ENCODE measurements at places on chromosomes 1 and 21.

DNA sequence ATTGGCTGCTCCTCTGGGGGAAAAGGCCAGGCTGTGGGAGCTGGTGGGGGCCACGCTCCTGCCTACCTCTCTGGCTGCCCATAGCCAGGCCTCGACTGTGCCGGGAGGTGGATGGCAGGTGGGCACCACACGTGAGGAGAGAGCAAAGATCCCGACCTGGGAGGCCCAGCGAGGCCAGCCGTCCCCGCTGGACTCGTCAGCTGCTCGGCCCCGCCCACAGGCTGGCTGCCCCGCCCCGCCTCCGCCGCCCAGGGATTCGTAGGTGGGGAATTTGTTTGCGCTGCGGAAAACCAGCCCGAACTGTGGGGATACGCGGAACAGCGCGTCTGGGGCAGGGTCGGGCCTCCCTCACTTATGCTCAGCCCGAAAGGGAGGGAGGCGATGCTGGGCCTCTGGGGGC lies 31.7 kb downstream of the TP73 start:
- DNase-seq = no peak

- DNase-seq = peak; percentile 25
Observed at GRCh38 chr1:33336580-33336979, 15.7 kb upstream of the A3GALT2 start.

- no peak for DNase-seq
Observed at GRCh38 chr1:184854036-184854435, 99.4 kb upstream of the EDEM3 start.

DNA sequence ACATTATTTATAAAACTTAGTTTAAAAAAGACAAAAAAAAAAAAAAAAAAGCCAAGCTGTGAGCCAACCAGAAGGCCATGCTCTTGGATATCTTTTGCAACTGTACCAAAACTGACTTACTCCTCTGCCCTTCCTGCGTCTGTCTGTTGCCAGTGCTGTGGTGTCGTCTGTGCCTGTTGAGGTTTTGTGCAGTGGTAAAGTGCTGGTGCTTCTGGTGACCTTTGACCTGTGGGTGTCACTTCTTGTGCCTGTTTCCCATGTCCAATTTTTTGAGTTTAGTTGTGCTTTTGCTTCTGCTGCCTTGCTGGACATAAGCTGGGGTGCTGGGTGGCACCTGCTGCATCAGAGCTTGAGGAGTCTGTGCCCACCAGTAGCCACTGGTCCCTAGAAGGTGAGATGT lies 41.4 kb downstream of the RNF187 start:
- DNase-seq = no peak

DNA sequence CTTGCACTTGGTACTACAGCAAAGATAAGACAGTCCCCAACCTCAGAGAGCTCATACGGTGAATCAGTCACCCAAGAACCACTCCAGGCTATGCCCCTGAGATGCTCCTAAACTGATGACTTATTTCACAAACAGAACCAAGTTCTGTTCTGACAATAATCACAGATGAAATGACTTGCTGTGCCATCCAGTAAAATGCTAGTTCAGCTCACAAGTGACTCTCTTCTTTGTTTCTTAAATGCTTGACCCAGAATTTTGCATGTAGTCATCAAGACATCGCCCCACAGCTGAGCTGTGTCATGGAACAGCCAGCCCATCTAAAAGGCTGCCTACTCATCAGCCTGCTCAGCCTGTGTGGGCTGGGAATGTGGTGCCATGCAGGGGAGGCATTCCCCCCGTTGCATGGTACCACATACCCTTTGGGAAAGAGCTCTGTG lies 6.1 kb upstream of the SLC19A2 start:
- DNase-seq = no peak

DNA sequence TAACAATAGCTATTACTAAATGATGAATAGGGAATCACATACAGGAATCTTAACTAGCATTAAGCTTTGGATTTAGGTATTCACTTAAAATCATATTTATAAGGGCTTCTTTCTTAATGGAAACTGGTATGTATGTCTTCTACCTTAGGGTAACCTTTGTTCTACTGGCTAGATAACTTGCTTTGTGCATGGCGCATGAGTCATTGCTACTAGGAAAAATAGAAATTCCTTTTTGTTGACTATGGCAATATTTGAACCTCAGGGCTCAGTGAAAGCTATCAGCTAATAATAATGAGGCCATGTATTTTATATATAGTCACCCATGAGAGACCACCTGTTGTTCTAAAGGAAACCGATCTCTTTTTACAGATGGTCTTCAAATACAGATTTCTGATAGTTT lies 72.5 kb downstream of the RPS6KC1 start:
- DNase-seq = no peak

DNA sequence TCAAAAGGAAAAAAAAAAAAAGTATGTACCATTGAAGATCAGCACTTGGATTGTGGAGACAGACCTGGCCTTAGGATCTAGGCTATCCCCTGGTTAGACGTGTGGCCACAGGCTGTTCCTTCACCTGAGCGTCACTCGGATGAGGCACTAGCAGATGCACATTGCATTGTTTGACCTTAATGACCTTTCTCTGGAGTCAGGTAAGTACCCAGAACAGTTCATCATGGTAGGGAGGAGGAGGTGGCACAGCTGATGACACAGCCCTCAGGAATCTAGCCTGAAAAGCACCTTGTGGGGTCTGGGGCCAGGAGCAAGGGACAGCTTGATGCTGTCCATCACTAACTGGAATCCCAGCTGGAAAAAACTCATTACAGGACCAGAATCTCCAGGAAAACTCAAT lies 21.2 kb downstream of the NECAP2 start:
- DNase-seq = no peak

DNA sequence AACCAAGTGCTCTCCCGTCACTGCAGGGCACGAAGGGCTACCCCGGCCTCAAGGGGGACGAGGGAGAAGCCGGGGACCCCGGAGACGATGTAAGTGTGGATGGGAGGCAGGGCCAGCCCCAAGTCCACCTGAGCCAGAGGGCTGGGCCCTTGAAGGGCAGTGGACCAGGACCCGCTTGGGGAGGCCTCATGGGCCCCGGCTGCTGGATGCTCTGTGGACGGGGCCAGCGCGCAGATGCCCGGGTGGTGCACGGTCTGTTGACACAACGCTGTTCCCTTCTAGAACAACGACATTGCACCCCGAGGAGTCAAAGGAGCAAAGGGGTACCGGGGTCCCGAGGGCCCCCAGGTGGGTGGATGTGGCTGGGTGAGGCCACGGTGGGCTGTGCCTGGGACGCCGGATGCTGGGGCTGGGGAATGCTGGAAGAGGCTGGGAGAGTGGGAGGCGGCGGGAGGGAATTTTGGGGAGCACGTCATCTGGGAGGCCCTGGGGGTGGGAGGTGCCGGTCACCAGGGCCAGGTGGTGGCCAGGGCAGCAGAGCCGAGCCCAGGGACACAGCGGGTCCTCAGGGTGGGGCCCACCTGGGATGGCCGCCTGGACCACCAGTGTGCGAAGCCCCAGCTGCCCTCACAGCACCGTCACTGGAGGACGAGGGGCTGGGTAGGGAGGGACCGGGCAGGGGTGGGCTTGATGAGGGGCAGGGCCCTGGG lies 17.5 kb downstream of the COL6A1 start:
- DNase-seq = no peak

GRCh38 chr1:40930174-40930964 lies 49.1 kb upstream of the CTPS1 start:
- peak; percentile 88 for DNase-seq

GRCh38 chr1:48920851-48921250 lies 144.2 kb upstream of the BEND5 start:
- DNase-seq = no peak

GRCh38 chr1:26771643-26772321 lies 16.0 kb upstream of the PIGV start:
- DNase-seq = no peak

- no peak for DNase-seq
Observed at GRCh38 chr1:43177691-43178090, 5.6 kb downstream of the CFAP57 start.

GRCh38 chr1:36351227-36351977 lies 28.0 kb upstream of the EVA1B start:
- DNase-seq = no peak

DNA sequence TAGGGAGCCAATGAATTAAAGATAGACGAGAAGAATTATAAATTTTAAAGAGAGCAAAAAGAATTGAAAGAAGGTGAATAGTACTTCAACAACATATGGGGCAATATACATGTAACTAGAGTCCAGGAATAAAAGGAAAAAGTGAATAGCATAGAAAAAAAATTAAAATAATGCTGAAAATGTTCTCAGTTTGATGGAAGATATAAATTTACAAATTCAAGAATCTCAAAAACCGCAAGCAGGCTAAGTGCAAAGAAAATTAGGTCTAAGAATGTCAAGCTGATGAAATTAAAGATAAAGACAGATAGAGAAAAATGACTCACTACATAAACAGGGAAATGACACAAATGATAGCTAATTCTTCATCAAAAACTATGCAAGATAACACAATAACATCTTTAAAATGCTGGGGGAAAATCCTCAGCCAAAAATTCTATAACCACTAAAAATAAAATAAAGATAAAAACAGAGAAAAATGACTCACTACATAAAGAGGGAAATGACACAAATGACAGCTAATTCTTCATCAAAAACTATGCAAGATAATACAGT lies 326.3 kb downstream of the TBX15 start:
- no peak for DNase-seq

DNA sequence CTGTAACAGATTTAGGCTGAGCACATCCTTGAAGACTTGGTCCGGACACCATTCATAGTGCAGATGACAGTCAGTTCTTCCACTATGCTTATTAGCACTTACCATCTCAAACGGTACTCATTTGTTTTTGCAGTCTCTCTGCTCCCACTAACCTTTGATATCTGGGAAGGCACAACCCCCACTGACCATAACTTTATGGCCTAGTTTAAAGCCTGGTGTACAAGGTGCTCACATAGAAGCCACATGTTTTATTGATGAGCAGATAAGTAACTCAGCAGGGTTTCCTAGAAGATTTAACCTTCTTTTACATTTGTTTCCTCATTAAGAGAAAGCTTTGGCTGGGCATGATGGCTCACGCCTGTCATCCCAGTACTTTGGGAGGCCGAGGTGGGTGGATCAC lies 119.3 kb upstream of the MAGI3 start:
- no peak for DNase-seq

DNA sequence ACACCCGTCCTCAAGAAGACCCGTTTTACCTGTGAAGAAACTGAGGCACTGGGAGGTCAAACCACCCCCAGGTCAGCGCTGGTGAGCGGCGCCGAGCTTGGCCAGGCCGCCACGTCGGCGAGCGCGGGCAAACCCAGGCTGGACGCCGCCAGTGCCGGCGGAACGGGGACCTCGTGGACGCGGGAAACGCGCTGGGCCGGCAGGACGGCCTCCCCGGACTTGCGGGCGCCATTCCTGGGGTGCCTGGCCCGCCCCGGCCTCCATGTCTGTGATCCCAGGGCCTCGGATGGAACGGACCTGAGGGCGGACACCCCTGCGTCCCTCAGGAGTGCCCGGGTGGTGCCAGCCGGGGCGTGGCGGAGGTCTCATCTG lies 764 bp upstream of the SUMO3 start:
- no peak for DNase-seq

- no peak for DNase-seq
Observed at GRCh38 chr1:246730839-246731238, 6.6 kb downstream of the SCCPDH start.

- DNase-seq = no peak
Observed at GRCh38 chr1:44361478-44361877, 6.4 kb upstream of the ERI3 start.

GRCh38 chr1:64711266-64711665 lies 33.6 kb upstream of the RAVER2 start:
- DNase-seq = no peak

DNA sequence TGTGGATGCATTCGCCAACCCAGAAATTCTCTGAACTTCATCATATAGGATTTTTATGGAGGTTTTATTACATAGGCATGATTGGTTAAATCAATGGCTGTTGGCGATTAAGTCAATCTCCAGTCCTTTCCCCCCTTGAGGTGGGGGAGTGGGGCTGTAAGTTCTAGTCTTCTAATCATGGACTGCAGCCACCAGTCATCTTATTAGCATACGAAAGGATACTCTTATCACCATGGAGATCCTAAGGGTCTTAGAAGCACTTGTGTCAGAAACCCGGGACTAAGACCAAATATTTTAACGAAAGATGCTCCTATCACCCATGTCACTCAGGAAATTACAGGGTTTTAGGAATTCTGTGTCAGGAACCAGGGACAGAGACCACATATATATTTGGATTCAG lies 36.3 kb downstream of the SDCCAG8 start:
- DNase-seq = no peak

GRCh38 chr1:40383095-40383487 lies 9.6 kb downstream of the SMAP2 start:
- no peak for DNase-seq

- no peak for DNase-seq
Observed at GRCh38 chr1:227901906-227902640, 45.7 kb downstream of the WNT9A start.

DNA sequence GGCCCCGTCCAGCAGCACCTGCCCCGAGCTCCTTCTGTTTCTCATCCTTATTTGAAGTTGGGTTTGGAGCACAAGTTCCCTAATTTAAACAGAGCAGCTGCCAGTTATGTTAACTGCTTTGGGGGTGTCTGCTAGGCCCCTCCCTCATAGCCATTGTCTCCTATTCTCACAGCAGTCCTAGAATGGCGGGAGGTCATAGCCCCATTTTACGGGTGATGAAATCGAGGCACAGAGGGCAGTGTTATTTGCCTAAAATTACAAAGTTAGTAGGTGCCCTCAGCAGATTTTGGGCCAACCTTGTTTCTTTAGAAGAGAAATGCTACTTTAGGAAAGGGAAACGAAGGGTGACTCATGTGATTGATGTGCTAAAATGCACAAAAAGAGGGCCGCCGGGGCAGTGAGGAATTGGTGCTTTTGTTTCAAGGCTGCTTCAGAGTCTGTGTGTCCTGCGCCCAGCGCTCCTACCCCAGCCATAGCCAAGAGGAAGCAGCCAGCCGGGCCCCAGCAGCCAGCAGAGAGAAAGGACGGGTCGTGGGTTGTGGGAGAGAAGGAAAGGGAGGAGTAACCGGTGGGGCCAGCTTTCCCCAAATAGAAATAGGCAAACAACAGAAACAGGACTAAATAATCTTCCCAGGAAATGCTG lies 13.0 kb downstream of the VANGL1 start:
- DNase-seq = no peak

DNA sequence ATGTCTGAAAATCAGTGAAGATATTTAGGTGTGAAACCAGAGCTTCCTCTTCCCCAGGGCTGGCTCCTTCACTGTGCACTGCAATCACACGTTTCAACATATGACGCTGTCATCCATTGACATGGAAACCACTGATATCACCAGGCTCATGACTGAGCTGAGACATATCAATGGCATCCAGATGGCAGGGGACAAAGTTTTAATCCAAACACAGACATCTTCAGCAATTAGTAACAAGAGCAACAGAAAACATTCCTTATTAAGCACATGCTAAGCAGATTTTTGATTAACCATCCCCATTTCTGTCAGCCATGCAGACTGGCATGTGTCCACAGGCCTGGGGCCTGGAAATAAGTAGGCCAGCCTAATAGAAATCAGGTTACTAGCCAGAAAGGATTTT lies 108.0 kb upstream of the ADAR start:
- no peak for DNase-seq

DNA sequence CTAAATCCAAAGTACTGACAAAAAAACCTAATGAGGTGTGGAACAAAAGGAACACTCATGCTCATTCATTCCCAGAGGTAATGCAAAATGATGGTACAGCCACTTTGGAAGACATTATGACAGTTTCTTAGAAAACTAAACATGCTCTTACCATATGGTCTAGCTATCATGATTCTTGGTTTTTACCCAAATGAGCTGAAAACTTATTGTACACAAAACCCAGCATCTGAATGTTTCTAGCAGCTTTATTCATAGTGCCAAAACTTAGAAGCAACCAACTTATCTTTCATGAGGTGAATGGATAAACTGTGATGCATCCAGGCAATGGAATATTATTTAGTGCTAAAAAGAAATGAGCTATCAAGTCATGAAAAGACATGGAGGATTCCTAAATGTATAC lies 318.4 kb upstream of the OLFM3 start:
- no peak for DNase-seq

All from NCI-H774 (cell line).